Skin of body (tissue), 3 donors: ENCODE measurements at places on chromosomes 1 and 21.
A peak's percentile ranks its signal among the peaks of the same experiment; 100 is the strongest.

GRCh38 chr21:41596241-41596925 lies 88.4 kb upstream of the TMPRSS2 start:
- no peak for DNase-seq

- DNase-seq = no peak
Observed at GRCh38 chr21:44831227-44831860, 13.5 kb upstream of the SUMO3 start.

GRCh38 chr1:210535761-210536160 lies 207.1 kb downstream of the HHAT start:
- DNase-seq = no peak

GRCh38 chr21:35940074-35940927 lies 120.0 kb downstream of the SETD4 start:
- DNase-seq = peak; percentile 63

DNA sequence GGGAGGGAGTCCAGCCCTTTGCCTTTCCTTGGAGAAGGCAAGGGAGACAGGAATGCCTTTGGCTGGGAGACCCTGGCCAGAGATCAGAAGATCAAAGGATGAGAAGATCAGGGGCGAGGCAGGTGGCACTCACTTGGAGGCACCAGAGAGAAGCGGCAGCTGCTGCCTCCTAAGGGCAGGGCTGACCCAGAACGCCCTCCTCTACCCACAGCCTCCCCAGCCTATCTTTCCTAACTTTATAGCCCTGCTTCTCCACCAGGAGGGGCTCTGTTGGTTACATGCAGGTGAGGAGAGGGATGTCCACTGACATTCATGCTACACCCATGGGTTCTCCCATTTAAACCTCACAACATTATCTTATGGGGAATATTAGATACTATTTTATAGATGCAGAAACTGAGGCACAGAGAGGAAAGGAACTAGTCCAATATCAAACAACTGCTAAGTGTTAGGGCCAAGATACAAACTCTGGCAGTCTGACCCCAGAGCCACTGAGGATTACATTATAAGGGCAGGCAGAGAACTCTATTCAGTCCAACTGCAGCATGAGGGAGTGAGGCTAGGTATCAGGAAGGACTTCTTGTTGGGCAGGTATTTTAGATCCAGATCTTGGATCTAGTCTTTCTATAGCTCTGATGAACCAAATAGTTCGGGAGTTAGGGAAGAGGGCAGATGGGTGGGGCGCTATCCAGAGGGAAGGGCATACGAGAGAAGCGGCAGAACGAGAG lies 19.9 kb downstream of the LGR6 start:
- no peak for DNase-seq

DNA sequence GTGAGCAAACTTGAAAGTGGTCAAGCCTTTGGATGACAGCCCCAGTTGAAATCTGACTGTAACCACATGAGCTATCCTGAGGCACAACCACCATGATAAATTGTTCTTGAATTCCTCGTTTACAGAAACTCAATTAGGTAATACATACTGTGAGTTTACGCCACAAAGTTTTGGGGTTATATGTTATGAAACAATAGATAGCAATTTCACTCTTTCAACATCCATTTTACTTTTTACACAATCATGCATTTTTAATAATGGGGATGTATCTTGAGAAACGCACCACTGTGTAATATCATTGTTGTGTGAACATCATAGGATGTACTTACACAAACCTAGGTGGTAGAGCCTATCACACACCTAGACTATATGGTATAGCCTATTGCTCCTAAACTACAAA lies 35.4 kb downstream of the OR2C3 start:
- DNase-seq = no peak

GRCh38 chr1:185568155-185569123 lies 165.8 kb upstream of the HMCN1 start:
- DNase-seq = no peak

GRCh38 chr1:14941864-14942263 lies 211.7 kb upstream of the TMEM51 start:
- no peak for DNase-seq

DNA sequence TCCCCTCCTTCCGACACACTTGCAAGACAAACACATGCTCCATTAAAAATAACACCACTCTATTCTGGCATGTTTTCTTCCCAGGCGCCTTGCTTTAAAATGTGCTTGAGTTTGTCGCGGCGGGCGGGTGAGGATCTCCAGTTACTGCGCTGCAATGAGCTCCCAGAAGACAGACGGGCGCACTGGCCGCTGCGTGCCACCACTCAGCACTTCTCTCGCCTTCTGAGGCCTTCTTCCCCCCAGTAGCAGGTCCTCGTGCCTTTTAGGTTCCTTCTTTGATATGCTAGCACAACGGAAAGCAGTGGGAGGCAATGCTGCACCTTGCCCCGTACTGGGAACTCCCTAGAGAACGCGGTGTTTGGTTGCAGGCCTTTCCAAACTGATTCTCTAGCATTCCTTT lies 279.5 kb upstream of the NR5A2 start:
- no peak for DNase-seq

DNA sequence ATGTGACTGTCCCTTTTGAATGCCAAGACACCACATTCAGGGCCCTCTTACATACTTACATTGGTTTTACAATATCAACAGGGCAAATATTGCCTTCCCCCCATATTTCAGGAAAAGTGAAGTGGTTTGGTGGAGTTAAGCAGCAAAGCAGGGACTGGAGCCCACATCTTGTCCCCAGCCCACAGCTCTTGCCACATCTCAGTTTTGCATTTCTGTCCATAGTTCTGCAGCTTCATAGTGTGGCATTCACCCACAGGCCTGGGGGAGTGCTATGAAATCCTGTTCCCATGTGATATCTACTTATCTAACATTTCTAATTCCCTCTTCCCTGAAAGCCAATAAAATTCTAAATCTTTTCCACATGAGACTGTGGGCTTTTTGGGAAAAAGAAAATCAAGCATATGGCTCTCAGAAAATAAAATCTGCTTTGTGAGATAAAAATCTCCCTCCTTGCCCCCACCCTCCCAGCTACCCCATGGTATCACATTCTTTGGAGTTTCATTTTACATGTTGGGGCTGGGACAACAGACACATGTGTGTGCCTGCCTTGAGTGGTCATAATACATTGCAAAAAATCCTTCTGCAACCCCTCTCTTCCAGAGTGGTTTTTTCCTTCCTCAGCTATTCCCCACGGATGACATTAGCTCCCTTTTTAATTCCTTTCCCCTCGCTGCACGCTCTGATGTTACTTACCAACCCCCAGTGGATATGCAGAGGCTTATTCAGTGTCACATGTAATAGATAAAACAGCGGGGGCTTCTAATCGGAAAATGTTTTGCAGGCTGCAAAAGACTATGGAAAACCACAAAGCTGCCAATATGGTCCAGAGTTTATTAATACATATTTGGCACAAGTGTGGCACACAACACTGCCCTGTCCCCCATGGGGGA lies 20.5 kb upstream of the CD2 start:
- DNase-seq = peak; percentile 75

- no peak for DNase-seq
Observed at GRCh38 chr1:77511440-77511840, 171.0 kb downstream of the ZZZ3 start.

- DNase-seq = no peak
Observed at GRCh38 chr1:62391369-62391971, 45.4 kb upstream of the USP1 start.

GRCh38 chr1:248779350-248779749 lies 23.8 kb upstream of the LYPD8 start:
- no peak for DNase-seq

- DNase-seq = peak; percentile 45
Observed at GRCh38 chr1:2300851-2301606, 72.9 kb downstream of the SKI start.

GRCh38 chr1:31926252-31926651 lies 11.9 kb downstream of the PTP4A2 start:
- no peak for DNase-seq

GRCh38 chr1:47192458-47193384 lies 2.9 kb upstream of the PDZK1IP1 start:
- DNase-seq = peak; percentile 39

- DNase-seq = no peak
Observed at GRCh38 chr1:218878369-218878768, 295.3 kb upstream of the LYPLAL1 start.

GRCh38 chr21:38950435-38951094 lies 144.8 kb downstream of the ETS2 start:
- DNase-seq = no peak

DNA sequence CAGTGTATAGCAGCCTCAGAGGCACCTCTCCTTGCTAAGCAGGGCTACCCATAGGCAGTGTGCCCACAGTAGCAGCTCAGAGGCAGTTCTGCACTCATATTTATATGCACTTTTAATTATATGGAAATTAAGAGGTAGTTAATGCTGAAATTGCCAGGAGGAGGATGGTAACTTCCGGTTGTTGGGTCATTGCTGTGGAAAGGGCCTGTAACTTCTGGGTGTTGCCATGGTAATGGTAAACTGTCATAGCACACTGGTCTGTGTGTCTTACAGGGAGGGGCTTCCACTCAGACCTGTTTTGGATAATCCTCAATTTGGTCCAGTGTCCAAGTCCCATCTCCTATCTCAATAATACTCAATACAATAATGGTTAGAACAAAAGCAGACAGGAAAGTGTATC lies 7.6 kb downstream of the CFH start:
- DNase-seq = no peak

GRCh38 chr1:245434280-245434679 lies 279.5 kb downstream of the KIF26B start:
- DNase-seq = no peak

GRCh38 chr21:46308431-46308830 lies 15.2 kb downstream of the C21orf58 start:
- DNase-seq = no peak

DNA sequence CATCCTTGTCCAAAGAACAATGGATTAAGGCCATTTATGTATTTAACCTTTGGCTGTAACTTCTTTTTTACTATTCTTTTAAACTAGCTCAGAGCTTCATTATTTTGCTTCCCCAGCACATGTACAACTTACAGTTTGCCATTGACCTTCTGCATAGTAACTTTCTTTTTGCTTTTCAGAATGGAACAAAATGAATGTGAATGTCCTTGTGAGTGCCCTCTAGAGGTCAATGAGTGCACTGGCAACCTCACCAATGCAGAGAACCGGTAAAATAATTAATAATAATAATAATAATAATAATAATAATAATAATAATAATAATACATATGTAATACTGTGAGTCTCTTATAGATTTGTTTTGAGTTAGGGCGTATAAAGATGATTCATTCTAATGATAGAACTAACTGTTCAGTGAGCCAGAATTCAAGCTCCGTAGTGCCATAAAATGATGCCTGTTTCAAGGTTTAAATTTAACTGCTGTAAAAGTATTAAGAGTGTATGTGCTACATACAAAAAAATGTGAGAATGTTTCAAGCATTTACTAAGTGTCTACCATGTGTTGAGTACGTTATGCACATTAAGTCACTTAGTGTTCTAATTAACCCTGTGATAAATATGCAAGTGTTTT lies 69.0 kb upstream of the RAVER2 start:
- DNase-seq = peak; percentile 20

- DNase-seq = no peak
Observed at GRCh38 chr1:53336146-53336545, 8.3 kb upstream of the LRP8 start.

DNA sequence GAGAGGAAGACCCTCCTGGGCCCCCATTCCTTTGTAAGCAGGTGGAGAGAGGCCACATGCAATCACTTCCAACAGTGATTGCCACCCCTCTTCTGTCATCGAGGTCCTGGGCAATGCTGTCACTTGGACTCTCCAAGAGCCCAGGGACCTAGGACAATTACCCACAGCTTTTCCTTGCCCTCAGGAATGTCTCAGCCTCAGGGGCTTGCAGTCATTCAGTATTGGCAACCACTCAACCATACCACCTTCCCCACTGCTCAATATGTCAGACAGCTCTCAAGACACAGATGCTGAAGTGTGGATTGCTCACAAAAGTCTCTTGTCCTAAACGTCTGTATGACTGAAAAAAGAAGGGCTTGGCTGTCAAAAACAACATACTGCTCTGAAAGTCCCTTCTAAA lies 87.8 kb downstream of the PTPN14 start:
- no peak for DNase-seq

DNA sequence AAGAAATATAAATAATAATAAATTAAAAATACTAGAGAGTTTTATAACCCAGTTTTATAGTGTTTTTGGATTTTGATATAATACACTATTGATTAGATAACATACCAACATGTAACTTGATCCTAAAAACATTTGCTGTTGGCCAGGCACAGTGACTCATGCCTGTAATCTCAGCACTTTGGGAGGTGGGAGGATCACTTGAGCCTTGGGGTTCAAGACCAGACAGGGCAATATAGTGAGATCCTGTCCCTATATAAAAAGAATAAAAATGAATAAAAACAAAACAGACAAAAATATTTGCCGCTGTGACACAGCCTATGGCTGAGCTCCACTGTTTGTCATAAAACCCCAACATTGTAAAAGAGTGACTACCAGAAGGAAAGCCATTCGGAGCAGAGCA lies 26.1 kb downstream of the VPS13D start:
- DNase-seq = no peak

DNA sequence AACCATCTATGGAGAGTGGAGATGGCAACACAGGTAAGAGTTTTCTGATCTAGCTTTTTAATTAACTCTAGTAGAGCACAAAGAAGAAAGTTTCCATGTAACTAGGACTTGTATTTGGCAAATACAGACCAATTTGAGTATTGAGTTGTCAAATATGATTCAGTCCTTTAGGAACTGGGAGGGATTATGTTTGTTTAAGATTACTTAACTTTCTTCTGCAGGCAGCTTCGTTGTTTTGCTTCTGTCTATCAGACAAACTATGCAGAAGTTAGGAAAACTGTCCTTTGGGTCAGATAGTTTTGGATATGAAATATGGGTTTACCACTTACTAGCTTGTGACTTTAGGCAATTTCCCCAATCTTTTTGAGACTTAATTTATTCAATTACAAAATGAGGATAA lies 111.8 kb downstream of the POU2F1 start:
- DNase-seq = no peak

DNA sequence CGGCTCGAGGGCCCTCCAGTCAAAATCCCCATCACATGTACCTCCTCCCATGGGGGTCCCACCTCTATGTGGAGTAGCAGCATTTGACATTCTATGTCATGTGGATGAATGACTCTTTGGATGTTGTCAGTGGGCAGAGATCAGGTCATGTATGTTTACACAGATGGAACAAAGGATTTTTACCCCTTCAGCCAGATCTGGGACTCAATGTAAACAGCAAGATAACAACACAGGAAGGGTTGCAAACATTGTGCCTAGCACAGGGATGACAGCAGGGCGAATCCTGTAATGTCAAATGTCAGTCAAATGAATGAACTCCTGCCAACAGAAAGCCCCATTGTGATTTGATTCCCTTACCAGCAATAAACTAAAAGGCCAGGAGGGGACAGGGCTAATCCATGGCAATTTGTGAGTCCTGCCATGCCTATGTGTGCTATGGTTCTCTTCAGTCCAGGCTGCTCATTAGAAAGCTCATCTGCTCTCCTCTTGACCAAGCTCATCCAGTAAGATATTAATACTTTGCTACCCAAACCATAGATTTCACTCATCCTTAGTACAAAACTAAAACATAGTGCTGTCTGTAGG lies 60.3 kb downstream of the PGBD5 start:
- no peak for DNase-seq
